ENCODE measurements at places on chromosomes 4 and X.

- DNase-seq, result no peak
Observed at GRCh38 chr4:28310926-28311325, 1450.3 kb downstream of the STIM2 start.

- peak; percentile 4 for DNase-seq
Observed at GRCh38 chr4:3767570-3768288, 1.5 kb downstream of the ADRA2C start.

DNA sequence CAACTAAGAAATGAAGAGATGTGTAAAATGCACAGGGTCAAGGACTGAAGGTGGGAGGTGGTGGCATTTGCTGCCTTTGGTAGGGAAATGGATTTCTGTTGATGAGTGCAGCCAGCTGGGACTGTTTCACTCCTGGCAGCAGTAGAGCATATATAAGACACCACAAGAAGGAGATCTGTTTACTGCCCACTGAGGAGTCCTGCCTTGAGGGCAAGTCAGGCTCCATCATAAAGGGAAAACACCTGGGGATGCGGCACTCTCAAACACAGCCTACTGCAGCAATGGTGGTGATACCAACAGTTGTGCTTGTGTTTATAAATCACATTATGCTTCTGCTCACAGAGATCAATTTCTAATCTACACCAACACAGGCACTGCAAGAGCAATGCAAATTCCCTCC is 222.1 kb downstream of the TACR3 start:
- peak; percentile 2 for DNase-seq

- no peak for DNase-seq
Observed at GRCh38 chr4:64799751-64800150, 390.5 kb upstream of the TECRL start.

DNA sequence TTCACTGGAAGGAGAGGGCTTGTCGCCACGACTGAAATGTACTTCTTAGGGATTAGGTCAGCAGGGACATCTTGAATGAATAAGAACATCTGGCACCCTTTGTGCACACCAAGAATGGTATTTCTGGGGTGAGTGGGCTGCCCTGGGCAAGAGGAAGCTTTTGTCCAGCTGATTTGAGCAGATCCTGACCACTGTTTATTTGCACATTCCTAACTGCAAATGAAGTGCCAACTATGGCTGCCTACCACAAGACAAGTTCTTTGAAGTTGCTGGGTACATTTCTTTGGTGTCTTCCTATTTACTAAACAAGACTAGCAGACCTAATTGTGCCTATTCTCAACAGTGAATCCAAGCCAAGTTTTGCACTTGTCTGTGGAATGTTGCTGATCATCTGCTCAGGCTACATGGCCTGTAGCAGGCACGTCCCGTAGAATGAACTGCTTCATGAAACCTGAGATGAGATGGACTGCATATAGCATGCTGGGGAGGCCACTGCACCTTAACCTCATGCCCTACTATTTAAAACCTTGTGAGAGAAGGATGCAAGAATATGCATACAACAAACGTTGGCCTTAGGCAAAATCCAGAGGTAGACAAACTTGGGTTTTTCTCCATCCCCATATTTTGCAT is 45.0 kb downstream of the PIR start:
- DNase-seq, result peak; percentile 67

- peak; percentile 45 for DNase-seq
Observed at GRCh38 chr4:20193141-20193936, 58.4 kb upstream of the SLIT2 start.

GRCh38 chr4:173509036-173510001 is 20.7 kb downstream of the HAND2 start:
- peak; percentile 72 for DNase-seq

DNA sequence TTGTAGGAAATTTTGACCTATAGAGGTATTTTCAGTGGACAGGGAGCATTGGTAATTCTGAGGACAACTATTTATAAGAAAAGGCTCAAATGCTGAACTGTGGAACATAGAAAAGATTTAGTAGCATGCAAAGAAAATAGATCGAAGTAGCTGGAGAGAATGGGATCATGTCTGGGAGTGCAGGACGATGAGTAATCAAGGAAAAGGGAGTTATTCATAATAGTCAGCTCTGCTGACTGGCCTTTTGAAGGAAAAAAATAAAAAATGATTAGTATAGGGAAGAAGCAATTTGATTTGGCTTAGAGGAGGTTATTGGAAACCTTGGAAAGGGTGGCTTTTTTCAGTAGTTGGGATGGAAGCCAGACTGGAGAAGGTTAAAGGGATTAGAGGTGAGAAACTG is 22.9 kb upstream of the ANK2 start:
- DNase-seq, result peak; percentile 43

DNA sequence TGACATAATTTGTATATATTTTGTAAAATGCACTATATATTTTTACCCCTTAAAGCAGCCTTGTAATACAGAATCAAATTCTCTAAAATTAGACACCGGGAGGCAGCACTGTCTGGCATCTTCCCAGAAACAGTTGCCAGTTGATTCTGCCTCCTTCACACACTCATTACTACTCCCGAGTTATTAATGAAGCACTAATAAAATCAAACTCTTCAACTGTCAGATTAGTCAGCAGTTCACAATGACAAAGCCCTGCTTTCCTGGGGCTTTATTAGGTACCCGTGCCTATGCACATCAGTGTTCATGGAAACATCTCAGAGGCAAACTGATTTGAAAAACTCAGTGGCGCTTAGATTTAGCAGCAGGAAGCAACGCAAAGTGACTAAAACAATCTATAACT is 103.5 kb upstream of the VEGFC start:
- no peak for DNase-seq

- no peak for DNase-seq
Observed at GRCh38 chr4:176309046-176309445, 10.7 kb upstream of the SPCS3 start.

- DNase-seq, result peak; percentile 32
Observed at GRCh38 chrX:79080141-79080540, 64.3 kb upstream of the GPR174 start.

DNA sequence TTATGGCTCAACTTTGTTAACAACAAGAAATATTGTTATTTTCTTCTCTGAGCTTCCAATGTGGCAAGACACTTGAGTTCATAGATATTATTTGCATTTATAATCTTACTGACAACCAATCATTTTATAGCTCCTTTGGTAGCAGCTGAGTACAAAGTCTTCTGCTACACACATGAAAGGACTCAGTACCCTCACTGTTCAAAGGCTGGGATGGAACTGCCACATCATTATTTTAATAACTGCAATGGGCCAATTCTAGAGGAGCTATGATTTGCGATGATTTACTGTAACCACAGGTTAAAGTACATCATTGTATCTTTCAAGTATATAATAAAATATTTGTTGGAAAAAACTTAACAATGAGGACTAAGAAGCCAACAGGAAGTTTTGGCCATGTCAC is 10.9 kb downstream of the MTTP start:
- no peak for DNase-seq

DNA sequence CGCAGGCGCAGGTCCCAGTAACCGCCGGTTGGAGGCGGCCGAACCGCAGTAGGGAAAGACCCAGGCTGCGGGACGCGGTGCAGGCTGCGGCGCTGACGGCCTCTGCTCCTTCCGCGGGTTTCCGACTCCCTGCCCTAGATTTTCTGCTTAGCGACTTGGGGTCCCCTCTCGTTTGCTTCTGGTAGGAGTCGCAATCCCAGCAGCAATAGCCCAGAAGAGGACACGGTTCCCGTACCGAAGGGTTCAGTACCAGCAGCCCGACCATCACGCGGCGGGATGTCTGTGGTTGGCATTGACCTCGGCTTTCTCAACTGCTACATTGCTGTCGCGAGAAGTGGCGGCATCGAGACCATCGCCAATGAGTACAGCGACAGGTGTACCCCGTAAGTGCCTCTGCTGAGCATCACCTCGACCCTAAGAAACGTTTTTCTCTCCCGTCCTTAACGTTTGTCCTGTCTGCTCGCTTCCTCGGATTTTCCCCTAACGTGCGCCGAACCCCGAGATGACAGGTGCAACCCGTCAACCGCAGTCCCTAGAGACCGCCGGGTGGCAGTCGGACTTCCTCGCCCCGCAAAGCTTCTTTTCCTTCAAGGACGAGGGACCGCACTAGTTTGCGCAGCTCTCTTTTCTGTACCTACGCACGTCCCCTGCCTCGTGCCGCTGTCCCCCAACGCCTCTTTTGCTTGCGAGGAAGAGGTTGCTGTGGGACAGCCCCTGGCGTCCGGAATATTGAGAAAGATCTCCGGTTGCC is at the start of gene HSPA4L:
TSS of gene HSPA4L (plus strand) at position 48 of the 751 bp plus-strand sequence. CDS start at position 277, 229 bp downstream.
- DNase-seq, result peak; percentile 59

GRCh38 chr4:185634066-185634652 is 98.9 kb upstream of the PDLIM3 start:
- DNase-seq, result no peak

DNA sequence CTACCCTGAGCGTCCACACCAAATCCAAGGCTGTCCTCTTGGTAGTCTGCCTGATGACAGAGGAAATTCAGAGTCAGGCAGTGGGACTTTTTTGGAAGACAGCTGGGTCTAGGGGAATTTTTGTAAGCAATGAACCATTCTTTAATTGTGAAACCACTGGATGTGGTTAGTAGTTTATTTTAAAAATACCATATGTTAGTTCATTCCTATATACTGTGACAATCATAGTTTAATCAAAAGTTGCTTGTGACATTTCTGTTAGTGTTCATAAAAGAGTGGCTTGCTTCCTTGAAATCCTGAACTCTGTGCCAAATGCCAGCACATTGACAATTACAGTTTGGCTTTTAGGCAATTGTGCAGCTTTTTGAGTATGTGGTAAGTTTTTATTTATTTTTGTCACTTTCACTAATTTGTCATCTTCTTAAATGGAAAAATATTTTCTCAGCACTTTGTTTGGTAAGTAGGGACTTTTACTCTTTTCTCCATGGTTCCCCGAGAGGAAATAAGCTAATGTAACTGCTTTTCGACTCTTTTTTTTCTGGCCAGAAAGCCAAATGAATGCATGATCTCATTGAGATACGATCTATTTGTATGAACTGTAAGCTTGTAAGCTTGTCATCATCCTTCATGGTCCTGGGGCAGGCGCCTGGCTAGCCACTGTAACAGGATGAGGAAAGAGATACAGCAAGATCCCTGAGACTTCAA is 72.6 kb upstream of the SLC4A4 start:
- peak; percentile 74 for DNase-seq

DNA sequence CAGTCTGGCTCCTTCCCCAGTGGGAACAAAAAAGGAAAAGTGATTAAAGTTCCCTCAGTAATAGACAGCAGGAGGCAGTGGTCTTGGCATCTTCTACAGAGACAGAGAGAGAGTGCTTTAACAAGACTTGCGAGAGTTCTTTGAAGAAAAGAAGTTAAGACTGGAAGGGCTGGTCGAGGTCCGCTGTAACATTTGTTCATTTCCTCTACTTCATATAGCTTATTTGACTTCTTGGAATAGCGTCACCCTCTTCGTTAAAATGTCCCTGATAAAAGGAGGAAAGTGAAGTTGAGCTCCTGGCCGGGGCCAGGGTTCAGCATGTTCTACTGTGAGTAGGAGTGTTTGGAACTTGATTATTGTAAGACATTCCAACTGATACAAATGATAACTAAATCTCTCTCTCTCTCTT is 179.8 kb downstream of the SLIT2 start:
- peak; percentile 74 for DNase-seq

GRCh38 chr4:170124406-170124805 is 34.6 kb upstream of the AADAT start:
- DNase-seq, result no peak
